ENCODE measurements at places on chromosomes 12 and 14.

DNA sequence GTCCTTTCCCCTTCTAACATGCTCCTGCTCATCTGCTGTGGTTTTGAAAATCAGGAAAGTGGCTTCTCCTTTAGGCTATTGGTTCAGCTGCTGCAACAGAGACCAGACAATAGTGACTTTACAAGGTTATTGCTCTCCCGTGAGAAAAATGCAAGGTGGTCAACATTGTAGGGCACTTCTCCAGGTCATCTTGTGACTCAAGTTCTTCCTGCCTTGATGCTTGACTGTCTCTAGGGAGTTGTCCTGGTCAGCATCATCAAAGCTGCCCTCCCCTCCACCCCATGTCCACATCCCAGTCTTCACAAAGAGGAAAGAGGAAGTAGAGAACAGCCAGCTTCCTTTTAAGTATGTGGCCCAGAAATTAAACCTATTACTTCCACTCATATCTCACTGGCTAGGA is 3.9 kb upstream of the TMEM63C start:
- DNase-seq = no peak

GRCh38 chr12:122738571-122738970 is 7.9 kb upstream of the HCAR1 start:
- DNase-seq = no peak

GRCh38 chr12:123099560-123100192 is 51.2 kb downstream of the PITPNM2 start:
- DNase-seq = no peak

GRCh38 chr14:33317675-33318074 is 379.0 kb downstream of the NPAS3 start:
- no peak for DNase-seq

DNA sequence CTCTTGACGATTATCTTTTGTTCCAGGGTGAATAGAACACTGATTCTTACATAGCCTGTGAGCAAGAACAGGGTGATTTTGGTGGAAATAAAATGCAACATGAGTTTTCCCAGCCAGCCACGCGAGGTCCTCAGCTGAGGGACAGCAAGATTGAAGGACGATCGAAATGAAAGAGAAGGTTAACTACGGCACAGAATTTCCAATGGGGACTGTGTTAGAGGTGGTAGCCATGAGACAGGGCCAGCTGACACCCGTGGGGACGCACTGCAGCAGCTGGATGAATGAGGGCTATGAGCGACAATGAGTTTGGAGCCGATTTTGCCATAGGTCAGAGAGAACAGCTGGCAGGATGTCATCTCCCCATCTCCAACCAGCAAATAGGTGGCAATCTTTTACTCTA is 243.4 kb upstream of the PELI2 start:
- DNase-seq = no peak

- no peak for DNase-seq
These were observed 128.3 kb downstream of the ST8SIA1 start for GRCh38 chr12:22206111-22206728.

- DNase-seq = no peak
These were observed 53.4 kb downstream of the RGS6 start for GRCh38 chr14:71985538-71986189.

DNA sequence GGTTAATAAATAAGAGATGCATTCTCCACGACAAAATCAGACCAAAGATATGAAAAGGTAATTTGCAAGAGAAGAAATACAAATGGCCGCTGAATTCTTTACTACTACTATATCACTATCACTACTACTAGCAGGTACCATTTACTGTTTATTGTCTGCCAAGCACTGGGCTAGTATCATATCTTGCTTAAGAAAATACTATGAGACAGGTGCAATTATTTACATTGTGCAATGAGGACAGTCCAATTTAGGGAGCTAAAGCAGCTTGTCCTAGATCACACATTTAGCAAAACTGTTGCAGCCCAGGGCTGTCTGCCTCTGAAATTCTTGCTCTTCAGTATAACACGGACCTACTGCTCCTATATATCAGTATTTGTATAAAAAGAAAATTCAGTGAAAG is 52.8 kb downstream of the CRADD start:
- DNase-seq = no peak

GRCh38 chr14:104968541-104969401 is 9.4 kb downstream of the AHNAK2 start:
- no peak for DNase-seq

- no peak for DNase-seq
These were observed 320.9 kb downstream of the NRXN3 start for GRCh38 chr14:78491048-78491447.

GRCh38 chr12:131806674-131807073 is 21.5 kb upstream of the MMP17 start:
- DNase-seq = no peak

- DNase-seq = no peak
These were observed 22.2 kb downstream of the NR2C1 start for GRCh38 chr12:95051241-95051640.

Data from hypothalamus (tissue), 51 donors.